ENCODE measurements at places on chromosomes 6 and 20.

GRCh38 chr20:1813101-1813529 lies 82.1 kb upstream of the SIRPA start:
- no peak for DNase-seq

DNA sequence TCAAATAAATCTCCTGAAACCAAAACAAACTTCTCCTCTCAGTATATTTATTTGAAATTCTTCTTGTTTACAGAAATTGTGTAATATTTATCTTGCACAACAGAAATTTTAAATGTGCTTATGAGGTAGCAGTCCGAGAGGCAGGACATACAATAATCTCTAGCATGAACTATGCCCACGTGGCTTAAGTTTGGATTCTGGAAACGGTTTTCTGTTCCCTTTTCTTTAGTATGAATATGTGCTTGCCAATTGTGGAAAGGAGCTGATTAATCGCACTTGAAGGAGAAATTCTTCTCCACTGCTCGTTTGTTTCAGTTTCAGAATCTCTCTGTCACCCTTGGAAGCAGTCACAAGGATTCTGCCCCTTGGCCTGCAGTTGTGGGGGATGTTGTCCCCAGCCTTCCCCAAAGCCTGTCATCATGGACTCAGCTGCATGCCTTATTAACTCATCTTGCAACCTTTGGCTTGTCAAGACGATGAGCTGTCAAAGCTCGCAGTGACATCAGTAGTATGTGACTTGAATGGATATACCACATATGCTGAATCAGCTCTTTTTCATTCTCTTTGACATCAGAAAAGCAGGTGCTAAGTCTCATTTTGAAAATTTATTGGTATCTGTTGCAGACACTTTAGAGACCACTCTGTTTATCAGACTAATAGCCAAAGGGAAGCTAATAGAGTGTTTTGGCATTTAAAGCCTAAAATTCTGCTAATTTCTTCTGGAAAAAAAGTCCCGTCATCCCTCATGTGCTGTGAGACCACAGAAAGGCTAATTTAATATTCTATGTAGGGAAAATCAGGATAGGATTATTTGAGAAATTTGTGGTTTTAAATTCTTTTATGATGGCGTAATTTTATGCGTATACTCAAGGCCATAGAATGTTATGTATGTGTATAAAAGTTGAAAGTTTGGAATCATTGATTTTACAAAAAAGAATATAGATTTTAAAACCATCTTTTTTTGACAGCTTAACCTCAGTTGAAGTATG lies 186.8 kb downstream of the ARID1B start:
- peak; percentile 94 for DNase-seq

DNA sequence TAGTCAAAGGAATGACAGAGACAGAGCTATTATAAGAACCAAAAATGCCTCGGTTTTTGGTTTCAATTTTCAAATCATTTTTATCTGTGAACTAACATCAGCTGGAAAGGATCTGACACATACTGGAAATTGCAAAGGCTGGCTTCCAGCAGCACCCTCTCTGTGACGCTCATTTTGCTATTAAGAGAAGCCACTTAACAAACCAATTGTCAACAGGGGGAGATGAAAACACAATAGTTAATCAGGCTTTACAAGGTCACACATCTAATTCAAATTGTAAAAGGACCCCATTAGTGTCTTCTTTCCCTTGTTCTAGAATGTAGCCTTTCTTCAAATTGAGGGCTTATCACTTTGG lies 160.5 kb downstream of the TFAP2B start:
- no peak for DNase-seq

DNA sequence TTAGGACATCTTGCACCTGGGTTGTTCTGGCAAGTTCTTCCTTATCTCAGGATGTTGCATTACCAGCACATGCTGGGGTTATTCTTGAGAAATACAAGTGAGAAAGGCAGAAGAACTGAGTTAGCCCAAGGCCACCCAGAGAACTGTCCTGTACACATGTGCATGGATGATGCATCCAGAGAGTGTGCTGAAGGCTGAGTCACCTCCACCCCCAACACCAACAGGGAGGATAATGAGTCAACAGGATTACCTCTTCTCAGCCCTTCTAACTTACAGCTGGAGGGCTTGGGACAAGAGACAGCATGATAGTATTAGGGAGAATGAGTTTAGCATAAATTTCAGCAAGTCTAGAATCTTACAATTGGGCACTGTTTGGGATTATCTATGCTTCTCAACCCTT lies 8.5 kb downstream of the SCGN start:
- peak; percentile 19 for DNase-seq

- no peak for DNase-seq
Measured at GRCh38 chr6:16165641-16166040, 36.8 kb downstream of the MYLIP start.

GRCh38 chr6:135411339-135411738 lies 86.2 kb downstream of the AHI1 start:
- DNase-seq = no peak

All from inflammatory macrophage (primary cell).